ENCODE measurements at places on chromosomes 3 and 15.

DNA sequence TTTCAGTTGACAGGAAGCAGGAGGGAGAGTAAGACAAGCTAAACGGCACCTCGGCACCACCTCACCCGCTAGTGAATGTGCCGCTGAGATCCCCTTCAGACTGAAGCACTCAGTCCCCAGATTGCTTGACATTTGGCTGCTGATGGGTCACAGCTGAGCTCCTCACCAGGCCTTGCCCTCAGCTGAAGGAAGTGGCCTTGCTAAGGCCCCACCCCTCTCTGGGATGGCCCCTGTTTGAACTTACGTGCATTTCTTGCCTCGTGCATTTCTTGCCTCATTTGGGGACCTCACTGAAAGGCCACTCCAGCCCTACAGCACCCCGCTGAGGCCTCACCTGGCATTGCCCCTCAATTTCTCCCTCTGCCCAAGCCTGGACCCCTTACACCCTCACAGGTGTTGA lies 39.8 kb downstream of the EOGT start:
- DNase-seq, result no peak

- no peak for DNase-seq
These were observed 164.7 kb downstream of the CTNNB1 start for GRCh38 chr3:41363830-41364523.

DNA sequence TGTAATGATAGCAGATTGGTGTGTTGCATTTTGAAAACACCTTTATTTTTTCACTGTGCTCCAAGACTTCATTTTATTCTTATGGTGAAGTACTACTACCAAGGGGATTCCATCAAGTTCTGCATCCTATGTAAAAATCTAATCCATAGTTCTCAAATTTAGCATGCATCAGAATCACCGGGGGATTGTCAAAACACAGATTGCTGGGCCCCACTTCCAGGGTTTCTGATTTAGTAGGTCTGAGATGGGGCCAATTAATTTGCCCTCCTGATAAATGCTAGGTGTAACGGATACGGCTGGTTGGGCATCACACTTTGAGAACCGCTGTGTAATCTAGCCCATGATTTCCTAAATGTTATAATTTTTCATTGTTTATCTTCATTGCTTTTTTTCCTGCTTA lies 692 bp downstream of the ZWILCH start:
- no peak for DNase-seq

GRCh38 chr15:74398183-74398582 lies 30.7 kb upstream of the CYP11A1 start:
- DNase-seq, result no peak

DNA sequence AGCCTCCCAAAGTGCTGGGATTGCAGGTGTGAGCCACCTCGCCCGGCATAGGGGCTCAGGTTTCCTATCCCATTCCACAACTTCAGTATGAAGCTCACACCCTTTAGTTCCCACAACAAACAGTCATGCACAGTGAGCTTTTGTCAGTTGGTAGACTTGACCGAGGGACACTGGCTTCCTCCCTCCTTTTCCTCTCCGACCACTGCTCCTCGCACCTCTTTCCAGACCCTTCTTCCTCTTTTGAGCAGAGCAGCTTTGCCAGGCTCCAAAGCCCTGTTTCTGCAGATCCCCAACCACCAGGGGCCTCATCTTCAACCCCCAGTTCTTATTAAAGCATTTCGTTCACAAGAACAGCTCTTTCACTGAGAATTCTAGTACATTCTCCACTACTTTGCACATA lies 12.7 kb upstream of the CILP start:
- DNase-seq, result no peak

- no peak for DNase-seq
These were observed 220.7 kb upstream of the CADM2 start for GRCh38 chr3:84738086-84738485.

DNA sequence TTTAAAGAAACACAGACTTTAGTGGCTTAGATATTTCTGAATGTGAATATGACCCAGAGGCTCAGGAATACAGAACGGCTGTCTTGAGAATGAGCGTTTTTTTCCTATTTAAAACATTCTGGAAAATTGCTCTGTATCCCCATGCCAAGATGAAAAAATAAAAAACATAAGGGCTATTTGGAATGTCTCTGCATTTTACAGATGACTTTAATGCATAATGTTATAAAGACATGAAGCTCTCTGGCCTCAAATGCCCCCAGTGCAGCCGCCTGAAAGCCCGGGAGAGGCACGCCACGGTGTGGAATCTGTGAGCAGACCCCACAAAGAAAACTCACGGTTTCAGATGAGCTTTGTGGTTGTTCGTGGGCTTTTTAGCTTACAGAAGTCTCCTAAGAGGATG lies 322.5 kb upstream of the ICE2 start:
- peak; percentile 44 for DNase-seq

DNA sequence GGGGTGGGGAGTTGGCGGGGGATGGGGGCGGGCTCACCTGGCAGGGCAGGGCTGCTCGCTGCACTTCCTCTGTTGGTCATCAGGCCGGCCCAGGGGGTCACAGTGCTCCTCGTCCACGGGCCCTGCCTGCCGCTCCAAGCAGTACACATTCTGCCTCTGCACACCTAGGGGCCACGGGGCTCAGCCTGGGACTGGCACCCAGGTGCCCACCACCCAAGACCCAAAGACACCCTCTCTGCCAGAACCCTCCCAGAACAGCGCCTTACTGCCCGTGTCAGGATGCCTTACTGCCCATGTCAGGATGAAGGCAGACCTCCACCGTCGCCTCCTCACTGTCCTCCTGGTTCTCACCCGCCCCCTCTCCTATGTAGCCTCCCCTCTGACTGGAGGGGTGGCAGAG lies 43.2 kb downstream of the ADAMTS7 start:
- no peak for DNase-seq

DNA sequence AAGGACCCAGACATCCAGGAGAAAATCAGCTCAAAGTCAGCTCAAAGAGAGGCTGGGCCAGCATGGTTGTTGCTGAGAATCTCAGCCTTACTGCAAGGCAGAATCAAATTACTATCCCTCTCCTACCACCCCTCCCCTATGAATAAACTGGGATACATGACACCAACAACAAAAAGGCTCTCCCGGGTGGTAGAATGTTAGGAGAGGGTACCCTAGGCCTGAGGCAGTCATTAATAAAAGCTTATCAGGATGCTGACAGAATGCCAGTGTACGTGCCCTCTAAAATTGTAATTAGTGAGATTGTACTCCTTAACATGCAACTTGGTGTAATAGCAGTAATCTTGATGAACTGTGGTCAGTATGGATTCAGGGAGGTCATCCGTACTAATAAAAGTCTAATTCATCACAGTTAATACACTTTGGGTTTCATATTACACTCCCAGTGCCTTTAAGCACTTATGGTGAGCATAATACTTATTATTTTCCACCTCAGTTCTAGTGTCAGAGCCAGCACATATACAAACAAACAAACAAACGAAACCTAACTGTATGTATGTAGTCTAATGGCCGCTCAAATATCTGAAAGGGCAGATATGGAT lies 76.5 kb downstream of the B3GALNT1 start:
- DNase-seq, result no peak

- no peak for DNase-seq
These were observed 112.4 kb downstream of the C3orf70 start for GRCh38 chr3:185040425-185040824.

DNA sequence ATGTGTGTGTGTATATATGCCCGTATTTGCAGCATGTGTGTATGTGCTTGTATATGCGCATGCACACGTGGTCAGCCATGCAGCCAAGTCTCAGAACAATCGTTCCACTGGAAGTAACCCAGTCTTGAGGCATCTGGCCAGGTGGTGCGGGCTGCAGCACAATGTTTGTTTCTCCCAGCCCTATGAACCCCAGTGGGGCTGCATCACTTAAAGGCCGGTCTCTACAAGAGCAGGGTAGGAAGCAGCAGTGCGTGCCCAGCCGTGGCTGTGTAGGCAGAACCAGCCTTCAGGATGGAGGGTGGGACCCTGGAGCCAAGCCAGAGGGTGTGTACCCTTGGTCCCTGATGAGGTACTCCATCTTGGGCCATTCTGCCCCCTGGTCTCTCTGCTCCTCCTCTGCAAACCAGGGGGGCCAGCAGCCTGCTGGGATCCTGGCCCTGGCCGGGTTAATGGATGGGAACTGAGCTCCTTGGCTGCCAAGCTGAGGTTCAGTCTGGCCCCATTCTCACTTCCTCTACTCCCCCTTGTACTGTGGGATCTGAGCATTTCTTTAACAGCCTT lies 11.8 kb downstream of the KLF13 start:
- no peak for DNase-seq

DNA sequence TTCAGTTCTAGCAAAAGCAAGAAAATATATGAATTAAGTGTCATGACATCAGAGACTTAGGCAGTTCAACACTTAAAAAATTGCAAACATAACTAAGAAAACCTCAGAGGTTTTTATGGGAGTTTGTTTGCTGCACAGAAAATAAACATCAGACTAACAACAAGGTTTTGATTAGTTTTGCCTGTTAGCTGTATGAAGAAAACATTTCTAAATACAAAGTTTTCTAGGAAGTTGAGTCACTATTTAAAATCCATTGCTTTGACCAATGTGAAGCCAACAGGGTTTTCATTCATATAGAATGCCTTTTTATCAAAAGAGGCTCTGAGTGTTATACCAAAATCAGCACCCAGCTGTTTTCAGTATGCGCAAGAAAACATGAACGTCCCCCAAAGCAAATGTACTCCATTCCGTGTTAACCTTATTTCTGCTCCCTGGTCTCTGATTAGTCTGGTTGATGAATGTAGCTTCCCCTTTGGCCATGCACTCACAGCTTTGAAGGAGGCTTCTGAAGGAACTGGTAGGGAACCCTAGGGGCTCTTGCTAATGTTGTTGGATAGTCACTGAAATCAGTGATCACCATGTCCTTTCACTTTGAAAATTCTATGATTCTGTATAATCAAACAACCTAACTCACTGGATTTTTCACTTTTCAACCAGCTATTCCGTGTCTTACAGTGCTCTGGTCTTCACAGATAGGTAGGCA lies 89.6 kb upstream of the TSEN2 start:
- DNase-seq, result no peak

DNA sequence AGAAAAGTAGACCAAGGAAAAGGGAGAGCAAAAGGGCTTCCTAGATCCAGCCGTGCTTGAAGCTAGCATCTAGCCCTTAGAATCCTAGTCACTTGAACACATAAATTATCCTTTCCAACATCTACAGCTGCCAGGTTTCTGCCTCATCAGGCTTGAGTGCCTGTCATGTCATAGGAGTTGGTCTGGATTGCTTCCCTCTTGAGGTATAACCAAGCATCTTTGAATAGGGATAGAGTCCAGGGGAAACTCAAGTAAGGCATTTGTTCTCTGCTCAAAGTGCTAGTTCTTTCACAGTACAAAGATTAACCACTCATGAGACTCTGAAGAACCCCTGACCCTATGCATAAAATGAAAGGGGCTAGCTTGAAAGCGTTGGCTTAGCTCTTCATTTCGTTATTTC lies 72.3 kb downstream of the SLCO3A1 start:
- no peak for DNase-seq

- DNase-seq, result peak; percentile 46
These were observed 156.0 kb downstream of the XXYLT1 start for GRCh38 chr3:195114786-195115599.

- DNase-seq, result no peak
These were observed 194.1 kb upstream of the KBTBD8 start for GRCh38 chr3:66803721-66804695.

Data from right lung (tissue), 10 donors.